NCI-H1694 (cell line): ENCODE measurements at places on chromosomes 6 and 20.

- DNase-seq, result no peak
These were observed 52.9 kb upstream of the SLC22A16 start for GRCh38 chr6:110529355-110529754.

DNA sequence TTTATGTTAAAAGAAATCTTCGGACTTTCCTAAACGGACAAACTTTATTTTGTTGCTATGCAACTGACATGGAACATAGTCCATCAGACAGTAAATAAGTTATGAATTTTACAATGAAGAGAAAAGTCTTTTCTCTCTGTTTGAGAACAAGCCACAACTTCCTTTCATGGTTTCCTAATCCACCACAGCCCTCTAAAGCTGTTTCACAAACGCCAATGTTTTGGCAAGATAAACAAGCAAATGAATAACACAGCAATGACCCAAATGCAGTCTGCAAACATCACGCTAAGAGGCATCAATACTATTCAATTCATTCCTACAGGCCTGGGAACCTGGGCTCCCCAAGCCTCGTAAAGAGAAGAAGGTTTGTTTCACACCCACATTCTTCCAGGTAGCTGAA lies 60.4 kb downstream of the HAO1 start:
- DNase-seq, result no peak

- no peak for DNase-seq
These were observed 132.3 kb downstream of the UNC5CL start for GRCh38 chr6:40906759-40907158.

DNA sequence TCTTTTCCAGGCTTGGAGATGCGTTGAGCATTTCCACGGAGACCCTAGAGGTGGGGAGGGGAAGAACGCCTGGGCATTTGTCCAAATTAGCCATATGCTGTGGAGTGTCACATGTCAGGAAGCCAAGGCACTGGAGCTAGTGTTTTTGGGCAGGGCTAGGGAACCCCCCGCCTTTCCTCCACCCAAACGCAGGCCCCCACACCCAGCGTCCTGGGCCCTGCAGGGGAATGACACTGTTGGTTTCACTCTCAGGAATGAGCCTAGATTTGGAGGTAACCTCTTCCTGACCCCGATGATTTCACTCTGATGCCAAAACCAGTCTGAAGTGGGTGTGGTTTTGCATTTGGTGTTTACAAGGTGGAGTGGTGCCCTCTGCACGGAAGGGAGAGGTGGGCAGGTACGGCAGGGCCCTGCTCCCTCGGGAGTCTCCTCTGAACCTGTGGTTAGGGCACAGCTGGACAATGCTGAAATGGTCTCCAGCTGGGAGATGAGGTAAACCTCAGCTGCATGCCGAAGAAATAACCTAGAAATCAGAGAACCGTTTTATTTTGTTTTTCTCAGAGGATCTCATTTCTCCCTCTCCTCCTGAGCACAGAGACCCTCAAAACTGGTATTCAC lies 29.5 kb downstream of the MTHFD1L start:
- DNase-seq, result peak; percentile 80

DNA sequence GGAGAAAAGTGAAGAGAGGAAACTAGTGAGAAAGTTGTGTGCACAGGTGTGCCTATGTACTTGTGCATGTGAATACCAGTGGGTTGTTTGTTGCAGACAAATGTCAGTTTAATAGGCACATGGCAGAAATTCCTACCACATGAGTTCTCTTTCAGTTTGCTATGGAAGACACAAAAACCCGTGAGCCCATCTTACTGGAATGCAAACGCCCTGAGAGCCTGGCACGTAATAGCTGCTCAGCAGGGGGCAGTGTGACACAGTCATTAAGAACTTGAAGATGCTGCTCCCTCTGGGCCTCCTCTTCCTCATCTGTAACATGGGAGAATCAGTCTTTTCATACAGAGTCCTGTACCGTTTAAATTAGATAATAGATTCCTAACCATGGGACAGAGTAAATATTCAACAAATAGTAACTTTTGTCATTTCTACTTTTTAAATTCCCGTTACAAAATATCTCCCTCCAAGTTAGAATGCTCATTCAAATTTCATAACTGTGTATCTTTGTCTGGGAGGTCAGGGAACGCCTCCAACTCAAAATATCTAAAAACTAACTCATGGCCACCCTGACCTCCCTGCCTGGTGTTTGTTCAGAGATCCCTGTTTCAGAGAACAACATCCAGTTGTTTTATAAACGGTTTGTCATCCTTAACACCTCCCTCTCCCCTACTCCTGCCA lies 802.9 kb downstream of the MAFB start:
- DNase-seq, result peak; percentile 15

- no peak for DNase-seq
These were observed 402.6 kb downstream of the BCKDHB start for GRCh38 chr6:80508885-80509630.

GRCh38 chr6:16754876-16755275 lies 6.4 kb downstream of the ATXN1 start:
- DNase-seq, result no peak

GRCh38 chr6:13235339-13235738 lies 93.0 kb downstream of the TBC1D7 start:
- DNase-seq, result no peak

- no peak for DNase-seq
These were observed 4.5 kb downstream of the NCOA6 start for GRCh38 chr20:34820805-34821578.

- DNase-seq, result no peak
These were observed 26.5 kb downstream of the SRC start for GRCh38 chr20:37372441-37372840.

- no peak for DNase-seq
These were observed 127.2 kb upstream of the SUPT3H start for GRCh38 chr6:45504947-45505346.

GRCh38 chr20:875115-875514 lies 41.0 kb downstream of the ANGPT4 start:
- no peak for DNase-seq

DNA sequence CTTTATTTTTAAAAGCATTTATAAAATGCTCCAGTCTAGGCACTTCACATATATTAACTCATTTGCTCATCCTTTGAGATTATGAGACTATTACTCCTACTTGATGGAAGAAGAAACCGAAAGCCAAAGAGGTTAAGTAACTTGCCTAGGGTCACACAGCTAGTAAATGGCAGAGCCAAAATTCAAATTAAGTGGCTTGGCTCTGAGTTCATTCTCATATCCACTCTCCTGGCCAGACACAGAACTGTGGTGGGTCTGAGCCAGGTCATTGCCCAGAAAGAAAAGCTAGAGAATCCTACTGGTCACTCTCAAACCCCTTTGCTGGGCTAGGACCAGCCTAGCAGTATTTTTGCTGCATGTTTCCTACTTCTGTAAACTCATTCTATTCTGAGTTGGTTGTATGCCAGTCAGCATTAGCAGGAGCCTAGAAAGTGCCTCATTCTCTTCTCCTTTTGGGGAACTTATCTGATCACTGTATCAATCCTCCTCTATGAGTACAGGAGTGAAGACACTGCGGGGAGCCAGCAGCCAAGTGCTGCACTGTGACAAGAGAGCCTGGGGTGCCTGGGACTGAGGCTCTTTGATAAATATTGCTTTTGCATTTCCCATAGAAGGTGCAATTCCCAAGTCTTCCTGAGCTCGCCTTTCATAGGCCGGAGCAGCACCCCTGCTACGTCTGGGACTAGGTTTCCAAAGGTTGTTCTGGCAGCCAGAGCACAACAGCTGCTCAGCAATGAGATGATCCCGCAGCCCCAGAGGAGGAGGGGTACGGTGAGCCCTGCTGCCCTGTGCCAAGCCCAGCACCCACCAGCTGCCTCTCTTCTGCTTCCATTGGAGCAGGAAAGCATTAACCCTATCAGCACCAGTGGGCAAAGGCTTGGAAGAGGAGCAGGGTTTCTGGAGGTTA lies 728.3 kb downstream of the MAFB start:
- DNase-seq, result peak; percentile 92

GRCh38 chr20:46332373-46333160 lies 24.3 kb upstream of the CDH22 start:
- peak; percentile 40 for DNase-seq

DNA sequence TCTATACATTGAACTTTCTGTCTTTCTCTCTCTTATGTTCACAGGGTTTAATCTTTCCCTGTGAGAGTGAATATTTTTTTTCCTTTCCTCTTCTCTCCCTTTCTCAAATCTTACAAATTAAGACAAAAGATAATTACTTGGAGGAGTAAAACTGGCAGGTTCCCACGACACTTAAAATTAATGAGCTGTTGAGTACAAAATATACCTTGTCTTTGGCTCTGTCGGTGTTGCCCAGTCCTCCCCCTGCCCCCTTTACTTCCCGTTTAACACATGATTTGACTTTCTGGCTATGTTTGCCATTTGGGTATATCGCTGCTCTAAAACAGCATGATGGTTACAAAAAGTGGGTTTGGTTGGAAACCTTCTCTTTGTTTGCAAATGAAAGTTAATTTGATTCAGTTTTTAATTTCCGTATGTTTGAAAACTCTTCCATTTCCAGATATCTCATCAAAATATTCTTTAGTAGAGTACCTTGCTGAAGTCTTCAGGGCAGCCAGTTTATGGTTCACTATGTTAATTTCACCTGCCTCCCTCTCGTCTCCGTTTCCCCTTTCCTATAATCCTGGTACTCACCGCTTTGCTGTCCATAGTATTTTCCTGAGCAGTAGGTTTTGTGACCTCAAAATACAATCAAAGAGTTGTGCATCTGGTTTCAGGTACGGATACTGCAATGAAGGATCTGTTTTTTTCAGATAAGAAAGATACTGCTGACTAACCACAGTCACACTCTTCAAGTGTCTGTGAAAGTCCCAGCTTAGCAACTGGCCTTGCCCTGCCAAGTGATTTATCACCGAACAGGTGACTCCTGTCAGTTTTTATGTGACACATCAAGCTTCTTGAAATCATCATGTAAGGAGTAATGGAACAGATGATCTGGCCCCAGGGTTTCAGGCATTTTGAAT lies 181.2 kb downstream of the DTNBP1 start:
- DNase-seq, result no peak

DNA sequence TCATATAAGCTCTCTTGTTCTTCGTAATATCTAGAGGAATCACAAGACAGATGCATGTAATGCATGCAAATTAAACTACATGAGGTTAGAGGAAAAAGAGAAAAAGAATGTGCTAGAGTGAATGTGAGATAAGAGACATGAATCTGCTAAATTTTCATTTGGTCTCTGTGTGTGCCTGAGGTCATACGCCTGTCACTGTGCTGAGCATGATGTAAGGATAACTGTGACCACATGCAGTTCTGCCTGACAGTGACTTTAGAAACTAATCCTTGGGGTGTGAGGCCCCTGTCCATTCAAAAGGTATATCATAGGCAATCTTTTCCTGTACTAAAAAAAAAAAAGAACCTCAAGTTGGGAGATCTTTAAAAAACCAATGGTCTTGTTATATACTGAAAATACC lies 70.6 kb downstream of the SHPRH start:
- no peak for DNase-seq

GRCh38 chr6:116513224-116513875 lies 1.9 kb downstream of the CALHM5 start:
- DNase-seq, result no peak

DNA sequence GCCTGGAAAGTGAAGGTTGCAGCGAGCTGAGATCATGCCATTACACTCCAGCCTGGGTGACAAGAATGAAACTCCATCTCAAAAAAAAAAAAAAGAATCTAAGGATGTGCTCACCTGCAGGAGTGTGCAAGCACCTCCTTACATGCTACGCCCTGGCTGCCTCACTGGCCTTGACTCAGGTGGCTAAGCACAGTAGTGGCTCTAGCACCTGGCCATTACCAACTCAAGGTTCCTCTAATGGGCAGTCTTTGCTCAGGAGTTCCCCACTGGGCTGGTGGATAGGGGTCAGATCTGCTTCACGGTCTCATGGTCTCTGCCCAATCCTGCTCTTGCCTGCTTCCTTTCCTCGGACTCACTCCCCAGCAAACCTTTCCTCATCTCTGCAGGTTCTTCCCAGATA lies 39.7 kb downstream of the KCNK17 start:
- DNase-seq, result no peak

DNA sequence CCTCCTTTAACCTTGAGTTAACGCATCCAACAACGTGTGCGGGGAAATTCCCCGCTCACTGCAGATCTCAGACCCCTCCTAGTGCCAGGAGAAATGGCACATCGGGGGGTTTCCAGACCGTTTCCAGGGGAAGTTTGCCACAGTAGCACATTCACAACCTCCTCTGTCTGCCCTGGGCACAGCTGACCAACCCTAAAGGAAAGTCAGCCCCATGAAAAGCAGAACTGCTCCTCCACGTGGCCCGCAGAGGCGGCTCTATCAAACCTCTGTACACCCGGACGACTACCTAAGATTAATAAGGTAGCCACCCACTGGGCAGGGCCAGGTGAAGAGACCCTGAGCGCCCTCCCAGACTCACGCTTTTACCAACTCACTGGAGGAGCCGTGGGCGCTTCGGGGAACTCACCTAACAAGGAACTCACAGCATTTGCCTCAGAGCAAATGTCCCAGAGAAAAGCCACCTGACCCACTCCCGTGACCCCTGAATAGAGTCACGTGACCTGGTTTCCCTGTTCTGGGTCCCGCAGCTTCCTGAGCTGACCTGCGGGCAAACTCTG lies 93.1 kb downstream of the PRND start:
- no peak for DNase-seq
